ENCODE measurements at places on chromosomes 2 and 18. TPM values are rescaled to one million over a fixed set of nuclear protein-coding genes. Genes with fewer than 3 reads are reported as not detected.

The KLHL41 gene
- 0.61 TPM for polyA plus RNA-seq

The UGT1A5 gene
- not detected for polyA plus RNA-seq

The IL1F10 gene
- polyA plus RNA-seq: not detected

The VAMP5 gene
- polyA plus RNA-seq: 186 TPM

The HOXD13 gene
- not detected for polyA plus RNA-seq

The OR6B2 gene
- polyA plus RNA-seq: not detected

The ZNF804A gene
- not detected for polyA plus RNA-seq

The ADAM23 gene
- 1.0 TPM for polyA plus RNA-seq

The THOC1 gene
- polyA plus RNA-seq: 59.2 TPM

The PLB1 gene
- 8.9 TPM for polyA plus RNA-seq

The IL1RN gene
- 0.74 TPM for polyA plus RNA-seq

The KIAA2012 gene
- polyA plus RNA-seq: not detected

The USP14 gene
- 20.3 TPM for polyA plus RNA-seq

The CPO gene
- not detected for polyA plus RNA-seq

The PSME4 gene
- polyA plus RNA-seq: 23.1 TPM

The HAAO gene
- polyA plus RNA-seq: 33.4 TPM

The UGT1A10 gene
- 0.38 TPM for polyA plus RNA-seq

The LYPD6B gene
- 0.26 TPM for polyA plus RNA-seq

The RGPD4 gene
- not detected for polyA plus RNA-seq

The PIGN gene
- polyA plus RNA-seq: 7.6 TPM

The AAK1 gene
- polyA plus RNA-seq: 6.9 TPM

The IL1A gene
- not detected for polyA plus RNA-seq

The PDE1A gene
- 31.9 TPM for polyA plus RNA-seq

The SIGLEC15 gene
- polyA plus RNA-seq: 0.33 TPM

The CTLA4 gene
- not detected for polyA plus RNA-seq

The ASB1 gene
- 20.0 TPM for polyA plus RNA-seq

The PLGLB2 gene
- polyA plus RNA-seq: not detected

The NETO1 gene
- polyA plus RNA-seq: not detected
